ENCODE measurements at places on chromosomes 2 and 18.
A peak's percentile ranks its signal among the peaks of the same experiment; 100 is the strongest.

GRCh38 chr18:56929886-56930285 is 217.0 kb upstream of the BOD1L2 start:
- no peak overlapping the region for H3K27ac ChIP-seq
- H3K36me3 ChIP-seq = peaks cover 6% of the 10 kb centered on the region
- no peak for DNase-seq
- H3K4me3 ChIP-seq = no peak overlapping the region
- H3K4me1 ChIP-seq = no peaks in the 10 kb centered on the region

DNA sequence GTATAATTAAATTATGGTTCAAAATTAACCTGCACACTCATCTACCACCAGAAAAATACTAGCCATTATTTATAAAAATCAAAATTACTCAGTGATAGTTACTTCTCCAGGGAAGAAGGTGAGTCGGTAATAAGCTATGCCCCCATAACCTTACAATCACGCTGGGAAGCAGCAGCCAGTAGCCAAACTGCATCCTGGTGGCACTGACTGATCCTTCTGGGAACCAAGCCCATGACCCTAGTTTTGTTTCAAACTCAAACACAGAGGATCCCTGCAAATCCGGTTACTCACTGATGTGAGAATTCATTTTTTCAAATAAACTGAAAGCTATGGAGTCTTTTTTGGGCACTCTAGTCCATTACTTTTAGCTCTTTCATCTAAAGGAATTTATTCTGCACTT is 88.2 kb upstream of the VWC2L start:
- DNase-seq = no peak
- H3K27ac ChIP-seq = no peak overlapping the region
- H3K27me3 ChIP-seq = no peaks in the 10 kb centered on the region
- H3K4me3 ChIP-seq = no peak overlapping the region

DNA sequence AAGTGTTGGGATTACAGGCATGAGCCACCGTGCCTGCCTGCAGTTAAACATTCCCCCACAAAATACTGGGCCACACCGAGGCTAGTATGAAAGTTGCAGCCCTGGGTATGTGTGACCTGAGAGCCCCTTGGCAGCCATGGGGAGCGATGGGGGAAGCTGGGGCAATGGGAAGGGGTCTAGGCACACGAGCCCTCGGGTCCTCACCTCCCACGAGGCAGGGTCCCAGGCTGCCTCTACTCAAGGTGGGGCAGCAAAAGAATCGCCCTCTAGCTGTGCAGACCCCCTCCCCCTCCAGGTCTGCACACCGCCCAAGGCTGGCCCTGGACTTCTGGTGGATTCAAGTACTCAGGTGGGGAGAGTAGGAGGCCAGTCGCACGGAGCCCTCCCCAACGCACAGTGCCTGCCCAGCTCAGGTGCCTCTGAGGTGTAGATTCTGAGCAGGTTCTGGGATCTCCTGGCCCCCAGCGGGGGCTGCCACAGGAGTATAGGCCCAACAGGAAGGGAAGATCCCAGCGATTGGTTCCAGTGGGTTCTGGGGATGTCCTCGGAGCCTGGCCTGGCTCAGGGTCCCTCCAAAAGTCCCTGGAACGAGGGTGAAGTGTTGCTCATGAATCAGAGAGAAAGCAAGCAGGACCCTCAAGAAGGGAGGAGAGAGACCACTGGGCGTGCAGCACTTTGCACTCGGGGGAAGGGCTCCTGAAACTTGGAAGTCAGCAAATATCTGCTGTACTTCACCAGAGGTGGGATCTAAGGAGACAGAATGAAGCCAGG is 2.6 kb downstream of the GPR35 start:
- no peak overlapping the region for H3K4me3 ChIP-seq
- peaks cover 31% of the 10 kb centered on the region for H3K36me3 ChIP-seq
- H3K27me3 ChIP-seq = no peaks in the 10 kb centered on the region
- peak overlapping the region; percentile 60 for H3K27ac ChIP-seq
- no peak for DNase-seq
- peaks cover 31% of the 10 kb centered on the region for H3K4me1 ChIP-seq

GRCh38 chr18:77160515-77160914 is 27.9 kb upstream of the MBP start:
- H3K27me3 ChIP-seq = peaks cover 31% of the 10 kb centered on the region
- H3K27ac ChIP-seq = no peak overlapping the region
- no peak for DNase-seq
- no peaks in the 10 kb centered on the region for H3K36me3 ChIP-seq

- no peaks in the 10 kb centered on the region for H3K36me3 ChIP-seq
- H3K27ac ChIP-seq = no peak overlapping the region
- H3K4me3 ChIP-seq = no peak overlapping the region
- H3K27me3 ChIP-seq = peaks cover 59% of the 10 kb centered on the region
- no peaks in the 10 kb centered on the region for H3K4me1 ChIP-seq
- DNase-seq = no peak
These were observed 27.1 kb downstream of the SMIM21 start for GRCh38 chr18:75400366-75400765.

DNA sequence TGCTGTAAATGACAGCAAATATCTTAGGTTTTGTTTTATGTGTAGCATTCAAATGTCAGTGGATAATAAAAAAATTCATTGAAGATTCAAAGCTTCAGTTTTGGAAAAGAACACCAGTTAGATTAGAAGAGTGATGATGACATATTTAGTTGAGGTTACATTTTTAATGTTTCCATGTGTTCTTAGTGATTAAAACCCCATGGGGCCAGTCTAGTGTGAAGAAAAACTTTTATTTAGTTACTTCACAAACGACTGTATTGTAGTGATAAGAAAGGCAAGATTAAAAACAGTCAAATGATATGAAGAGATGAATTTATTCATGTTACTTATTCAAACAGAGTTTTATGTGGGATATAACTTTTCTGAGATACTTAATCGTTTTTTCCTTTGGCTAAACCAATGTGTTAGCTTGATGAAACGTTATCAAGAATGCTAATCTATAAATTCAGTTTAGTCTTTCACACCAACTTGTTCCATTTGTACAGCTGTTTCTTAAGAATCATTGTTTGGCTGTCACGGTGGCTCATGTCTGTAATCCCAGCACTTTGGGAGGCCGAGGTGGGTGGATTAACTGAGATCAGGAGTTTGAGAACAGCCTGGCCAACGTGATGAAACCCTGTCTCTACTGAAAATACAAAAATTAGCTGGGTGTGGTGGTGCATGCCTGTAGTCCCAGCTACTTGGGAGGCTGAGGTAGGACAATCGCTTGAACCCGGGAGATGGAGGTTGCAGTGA is 11.6 kb downstream of the BMPR2 start:
- H3K4me1 ChIP-seq = peaks cover 30% of the 10 kb centered on the region
- DNase-seq = no peak
- H3K27ac ChIP-seq = no peak overlapping the region
- no peak overlapping the region for H3K4me3 ChIP-seq
- no peaks in the 10 kb centered on the region for H3K27me3 ChIP-seq

DNA sequence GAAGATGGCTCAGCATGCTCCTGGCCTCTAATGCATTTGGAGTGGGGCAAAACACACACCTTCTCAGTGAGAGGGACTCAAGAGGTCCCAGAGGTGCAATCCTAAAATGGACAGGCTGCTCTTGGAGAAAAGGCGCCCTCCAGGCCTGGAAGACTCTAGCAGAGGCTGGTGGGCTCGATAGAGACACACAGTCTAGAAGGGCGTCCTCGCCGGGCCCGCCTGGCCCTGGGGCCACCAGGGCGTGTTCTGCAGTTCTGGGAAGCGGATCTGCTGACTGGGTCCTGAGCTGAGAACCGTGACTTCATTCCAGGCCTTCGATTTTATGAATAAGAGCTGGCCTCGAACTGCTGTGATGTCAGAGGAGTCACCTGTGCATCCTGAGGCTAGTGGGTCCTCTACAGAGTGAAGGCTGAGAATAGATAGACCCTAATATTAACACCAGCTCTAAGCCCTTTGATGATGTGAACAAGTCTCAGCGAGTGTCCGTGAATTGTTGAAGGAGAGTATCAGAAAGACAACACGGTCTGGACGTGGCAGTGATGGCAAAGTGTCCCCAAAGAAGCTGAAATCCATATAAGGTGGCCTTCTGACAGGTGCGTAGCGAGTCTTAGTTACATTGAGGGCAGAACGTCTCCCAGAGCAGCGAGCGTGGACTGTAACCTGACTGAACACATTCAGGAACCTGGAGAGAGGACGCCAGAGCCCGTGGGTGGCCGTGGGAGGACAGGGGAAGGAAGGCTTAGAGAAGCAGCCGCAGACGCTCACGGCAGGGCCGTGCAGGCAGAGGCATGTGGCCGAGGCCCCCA is 136.9 kb downstream of the PTGR3 start:
- peaks cover 5% of the 10 kb centered on the region for H3K36me3 ChIP-seq
- peaks cover 39% of the 10 kb centered on the region for H3K4me1 ChIP-seq
- H3K4me3 ChIP-seq = peak overlapping the region; percentile 86
- DNase-seq = no peak

GRCh38 chr2:156329927-156330726 is 2.4 kb downstream of the NR4A2 start:
- H3K36me3 ChIP-seq = peaks cover 100% of the 10 kb centered on the region
- peaks cover 35% of the 10 kb centered on the region for H3K4me1 ChIP-seq
- no peaks in the 10 kb centered on the region for H3K27me3 ChIP-seq
- H3K4me3 ChIP-seq = peak overlapping the region; percentile 31
- H3K27ac ChIP-seq = peak overlapping the region; percentile 75

- no peaks in the 10 kb centered on the region for H3K36me3 ChIP-seq
- H3K27me3 ChIP-seq = no peaks in the 10 kb centered on the region
- no peak overlapping the region for H3K27ac ChIP-seq
- DNase-seq = no peak
- H3K4me3 ChIP-seq = no peak overlapping the region
These were observed 63.5 kb upstream of the CNTNAP5 start for GRCh38 chr2:123961576-123961975.

GRCh38 chr18:76459687-76460350 is 35.2 kb downstream of the ZNF516 start:
- H3K4me3 ChIP-seq = no peak overlapping the region
- peaks cover 4% of the 10 kb centered on the region for H3K4me1 ChIP-seq
- peaks cover 7% of the 10 kb centered on the region for H3K27me3 ChIP-seq
- H3K36me3 ChIP-seq = no peaks in the 10 kb centered on the region

- H3K27ac ChIP-seq = no peak overlapping the region
- no peaks in the 10 kb centered on the region for H3K27me3 ChIP-seq
- DNase-seq = no peak
- no peak overlapping the region for H3K4me3 ChIP-seq
These were observed 33.0 kb downstream of the RAB1A start for GRCh38 chr2:65096948-65097347.

DNA sequence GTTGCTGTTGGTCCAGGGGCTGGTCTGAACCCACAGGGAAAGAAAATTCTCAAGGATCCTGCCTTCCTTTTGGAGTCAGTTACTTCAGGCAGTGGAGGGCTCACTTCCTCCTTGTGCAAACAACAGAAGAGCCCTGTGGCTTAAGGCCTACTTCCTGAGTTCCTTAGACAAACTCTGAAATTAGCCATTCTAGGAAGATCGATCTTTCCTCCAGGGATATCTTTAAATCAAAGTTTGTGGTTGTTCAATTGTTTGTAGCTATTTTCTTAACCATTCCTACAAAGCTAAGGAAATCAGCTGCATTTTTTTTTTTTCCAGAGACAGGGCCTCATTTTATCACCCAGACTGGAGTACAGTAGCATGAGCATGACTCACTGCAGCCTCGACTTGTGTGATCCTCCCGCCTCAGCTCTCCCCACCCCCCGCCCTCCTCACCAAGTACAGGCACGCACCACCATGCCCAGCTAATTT is 156.0 kb downstream of the TANC1 start:
- H3K27me3 ChIP-seq = no peaks in the 10 kb centered on the region
- no peaks in the 10 kb centered on the region for H3K36me3 ChIP-seq
- peaks cover 23% of the 10 kb centered on the region for H3K4me1 ChIP-seq

GRCh38 chr2:70086278-70086837 is 919 bp upstream of the PCBP1 start:
- peak overlapping the region; percentile 96 for H3K4me3 ChIP-seq
- no peaks in the 10 kb centered on the region for H3K27me3 ChIP-seq
- DNase-seq = peak; percentile 79
- peaks cover 68% of the 10 kb centered on the region for H3K36me3 ChIP-seq

DNA sequence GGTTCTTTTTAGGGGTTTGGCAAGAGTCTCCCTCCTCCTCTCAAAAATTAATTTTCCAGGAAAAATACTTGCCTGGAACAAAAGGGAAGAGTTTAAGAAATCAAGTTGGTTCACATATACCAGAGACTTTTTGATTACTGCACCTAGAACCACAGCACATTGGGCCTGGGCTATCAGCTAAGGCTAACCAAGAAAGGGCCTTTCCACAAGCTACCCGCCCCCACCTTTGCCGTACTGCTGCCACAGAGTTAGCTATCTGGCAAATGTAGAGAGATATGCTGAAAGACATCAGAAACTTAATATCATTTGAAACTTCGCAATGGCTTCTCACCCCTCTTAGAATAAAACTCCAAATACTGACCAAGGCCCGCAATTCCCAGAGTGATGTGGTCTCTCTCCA is 76.9 kb downstream of the AAK1 start:
- no peak for DNase-seq
- H3K27ac ChIP-seq = peak overlapping the region; percentile 74
- H3K27me3 ChIP-seq = no peaks in the 10 kb centered on the region
- H3K36me3 ChIP-seq = peaks cover 4% of the 10 kb centered on the region
- no peak overlapping the region for H3K4me3 ChIP-seq

- H3K27ac ChIP-seq = no peak overlapping the region
- no peak overlapping the region for H3K4me3 ChIP-seq
- DNase-seq = no peak
- H3K4me1 ChIP-seq = peaks cover 1% of the 10 kb centered on the region
- H3K36me3 ChIP-seq = peaks cover 2% of the 10 kb centered on the region
- peaks cover 28% of the 10 kb centered on the region for H3K27me3 ChIP-seq
These were observed 60.5 kb downstream of the KLHL29 start for GRCh38 chr2:23445450-23445868.

- no peak overlapping the region for H3K4me3 ChIP-seq
- no peaks in the 10 kb centered on the region for H3K4me1 ChIP-seq
- DNase-seq = no peak
- H3K36me3 ChIP-seq = no peaks in the 10 kb centered on the region
- H3K27ac ChIP-seq = no peak overlapping the region
These were observed 404.6 kb upstream of the CWC22 start for GRCh38 chr2:180411661-180412060.

GRCh38 chr18:1048032-1048431 is 143.4 kb downstream of the ADCYAP1 start:
- H3K27me3 ChIP-seq = no peaks in the 10 kb centered on the region
- DNase-seq = no peak
- H3K27ac ChIP-seq = no peak overlapping the region
- no peaks in the 10 kb centered on the region for H3K4me1 ChIP-seq

DNA sequence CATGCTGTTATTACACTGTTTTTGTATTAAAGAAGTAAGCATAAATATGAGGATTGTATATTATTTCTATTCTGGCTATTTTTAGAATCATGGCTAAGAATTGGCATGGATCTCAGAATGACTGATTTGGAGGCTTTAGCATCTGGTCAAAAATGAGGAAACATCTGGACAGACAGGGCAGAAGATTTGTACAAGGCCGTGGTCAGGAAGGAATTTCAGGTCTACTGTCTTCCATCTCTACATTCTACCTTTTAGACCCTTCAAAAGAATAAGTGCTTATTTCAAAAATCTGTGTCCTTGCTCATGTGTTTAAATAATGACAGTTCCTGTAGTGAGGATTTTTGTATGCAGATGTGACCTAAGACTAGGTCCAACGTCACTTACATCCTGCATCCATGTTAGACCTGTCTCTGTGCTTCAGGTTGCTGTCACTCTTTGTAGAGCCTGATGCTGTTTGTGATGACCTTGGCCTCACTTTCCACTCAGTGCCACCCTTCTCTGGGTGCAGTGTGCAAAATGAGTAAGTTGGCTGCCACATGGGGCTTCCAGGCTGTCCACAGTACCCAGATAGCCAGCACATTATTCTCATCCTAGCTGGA is 54.7 kb upstream of the B3GNT2 start:
- peaks cover 2% of the 10 kb centered on the region for H3K4me1 ChIP-seq
- H3K4me3 ChIP-seq = no peak overlapping the region
- DNase-seq = no peak
- peaks cover 6% of the 10 kb centered on the region for H3K36me3 ChIP-seq
- no peak overlapping the region for H3K27ac ChIP-seq
- no peaks in the 10 kb centered on the region for H3K27me3 ChIP-seq

Data from effector memory CD8-positive, alpha-beta T cell (primary cell).